NCI-H446 treated with DMSO at 0.1 percent for 48 hours (cell line): ENCODE measurements at places on chromosomes 13 and 19.

DNA sequence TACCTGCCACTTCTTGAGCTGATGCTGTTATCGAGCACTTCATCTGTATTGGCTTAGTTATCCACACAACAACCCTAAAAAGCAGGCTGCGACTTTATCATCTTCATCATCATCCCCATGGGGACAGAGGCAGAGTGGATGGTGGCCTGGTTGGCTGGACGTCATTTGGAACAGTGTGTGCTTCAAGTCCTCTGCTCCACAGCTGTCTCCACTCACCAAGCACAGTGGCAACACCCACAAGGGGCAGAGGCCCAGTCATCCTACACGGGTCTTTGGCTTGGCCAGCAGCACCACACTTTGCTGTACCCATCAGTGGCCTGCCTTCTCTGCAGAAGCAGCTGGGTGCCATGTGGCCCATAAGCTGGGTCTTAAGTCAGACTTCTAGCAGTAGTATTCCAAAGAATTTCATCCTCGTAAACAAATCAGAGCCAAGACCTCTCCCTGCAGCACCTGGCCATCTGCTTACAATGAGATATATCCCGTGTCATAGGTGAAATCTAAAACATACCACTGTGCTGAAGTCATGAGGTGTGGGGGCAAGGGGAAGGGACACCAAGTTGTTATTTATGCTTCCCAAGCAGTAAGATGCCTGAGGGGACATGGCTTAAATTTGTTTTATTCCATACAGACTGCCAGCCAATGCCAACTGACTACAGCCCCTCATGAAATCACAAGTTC, 47.9 kb upstream of the EPHX3 start:
- DNase-seq, result no peak

DNA sequence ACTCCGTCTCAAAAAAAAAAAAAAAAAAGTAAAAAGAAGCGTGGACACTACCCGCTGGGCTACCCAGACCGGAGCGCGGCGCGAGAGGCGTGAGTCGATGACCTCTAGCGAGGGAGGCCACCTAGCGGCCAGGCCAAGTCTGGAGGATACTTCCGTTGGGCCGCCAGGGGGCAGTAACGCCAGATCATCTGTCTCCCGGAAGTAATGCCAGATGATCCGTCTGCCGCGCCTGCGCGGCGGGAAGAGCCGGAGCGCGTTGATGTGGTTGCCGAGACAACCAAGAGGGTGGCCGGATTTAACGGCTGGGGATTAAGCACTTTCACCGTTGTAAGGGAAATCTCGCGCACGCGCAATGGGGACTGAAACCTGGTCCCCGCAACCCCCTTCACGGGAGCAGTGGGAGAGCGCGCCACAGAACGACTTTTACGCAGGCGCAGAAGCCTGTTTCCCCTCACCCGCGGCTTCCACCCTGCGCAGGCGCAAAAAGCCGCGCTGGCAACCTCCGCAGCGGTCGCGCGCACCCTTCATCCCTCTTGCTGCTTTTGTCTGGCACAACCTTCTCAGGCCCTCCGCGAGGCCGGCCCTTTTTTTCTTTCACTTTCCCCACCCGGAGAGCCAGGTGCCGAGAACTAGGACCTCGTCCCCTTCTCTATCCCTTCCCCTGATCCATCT, 1.0 kb upstream of the U2AF2 start:
- peak; percentile 98 for DNase-seq

DNA sequence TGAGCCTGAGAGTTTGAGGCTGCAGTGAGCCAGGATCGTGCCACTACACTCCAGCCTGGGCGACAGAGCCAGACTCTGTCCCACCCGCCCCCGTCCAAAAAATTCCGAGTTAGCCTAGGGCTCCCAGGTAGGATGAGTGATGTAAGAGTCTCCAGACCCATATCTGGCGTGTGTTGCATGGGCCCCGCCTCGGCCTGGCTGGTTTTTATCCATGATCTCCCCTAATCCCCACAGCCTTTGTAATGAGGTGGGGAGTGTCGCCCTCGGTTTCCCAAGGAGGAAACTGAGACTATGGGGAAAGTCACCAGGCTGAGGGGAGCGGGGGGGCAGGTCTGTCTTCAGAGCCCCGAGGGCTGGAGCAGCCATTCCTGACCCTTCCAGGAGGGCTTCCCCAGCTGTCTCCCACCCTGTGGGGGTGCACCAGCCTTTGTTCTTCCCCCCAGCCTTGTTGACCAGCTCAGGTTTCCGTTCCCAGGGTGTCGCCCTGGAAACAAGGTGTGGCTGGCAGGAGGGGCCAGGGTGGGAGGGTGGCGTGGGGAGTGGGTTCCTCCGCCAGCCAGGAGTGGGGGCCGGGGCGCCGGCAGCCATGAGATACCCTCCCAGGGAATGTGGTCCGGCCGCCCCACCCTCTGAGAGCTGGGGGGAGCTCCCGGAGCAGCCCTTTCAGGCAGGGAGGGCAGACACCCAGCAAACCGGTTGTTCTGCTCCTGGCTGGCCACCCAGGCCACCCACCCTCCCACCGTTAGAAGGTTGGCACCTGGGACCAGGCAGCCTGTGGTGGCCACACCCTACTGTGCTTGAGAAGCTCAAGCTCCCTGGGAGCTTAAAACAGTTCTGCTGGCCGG, 11.5 kb downstream of the MYH14 start:
- DNase-seq, result no peak

DNA sequence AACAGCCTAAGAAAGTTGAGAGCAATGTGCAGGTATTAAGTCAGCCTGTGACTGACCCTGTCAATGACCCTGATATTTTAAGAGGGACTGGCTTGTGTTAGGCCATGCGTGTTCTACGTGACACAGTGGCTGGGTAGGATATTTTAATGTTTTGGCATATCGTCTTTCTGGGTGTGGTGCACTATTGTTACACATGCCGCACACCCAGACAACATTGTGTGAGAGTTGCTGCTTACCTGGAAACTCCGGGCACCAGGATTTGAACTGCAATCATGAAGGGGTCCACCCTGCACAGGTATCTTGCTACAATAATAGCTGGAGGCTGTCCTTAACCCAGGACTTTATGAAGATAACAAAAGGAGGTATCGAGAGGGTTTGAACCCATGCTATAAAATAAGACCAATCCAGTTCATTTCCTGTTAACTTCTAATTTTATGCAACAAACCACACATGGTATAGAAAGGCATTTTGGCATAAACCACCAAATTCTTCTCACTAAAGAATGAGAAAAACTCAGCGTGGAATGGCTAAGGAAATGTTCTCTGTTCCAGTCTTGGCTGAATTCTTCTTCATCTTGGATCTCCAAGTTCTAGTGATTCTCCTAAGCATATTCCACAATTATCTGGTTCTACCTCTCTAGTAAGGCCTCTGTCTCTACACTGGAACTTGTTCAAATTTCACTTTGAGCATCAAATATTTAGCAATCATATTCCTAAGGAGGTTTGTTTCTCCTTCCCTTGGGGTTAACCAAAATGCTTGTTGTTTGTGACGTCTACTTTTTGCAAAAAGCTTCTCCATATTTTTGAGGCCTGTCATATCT, 38.7 kb upstream of the POMP start:
- no peak for DNase-seq

DNA sequence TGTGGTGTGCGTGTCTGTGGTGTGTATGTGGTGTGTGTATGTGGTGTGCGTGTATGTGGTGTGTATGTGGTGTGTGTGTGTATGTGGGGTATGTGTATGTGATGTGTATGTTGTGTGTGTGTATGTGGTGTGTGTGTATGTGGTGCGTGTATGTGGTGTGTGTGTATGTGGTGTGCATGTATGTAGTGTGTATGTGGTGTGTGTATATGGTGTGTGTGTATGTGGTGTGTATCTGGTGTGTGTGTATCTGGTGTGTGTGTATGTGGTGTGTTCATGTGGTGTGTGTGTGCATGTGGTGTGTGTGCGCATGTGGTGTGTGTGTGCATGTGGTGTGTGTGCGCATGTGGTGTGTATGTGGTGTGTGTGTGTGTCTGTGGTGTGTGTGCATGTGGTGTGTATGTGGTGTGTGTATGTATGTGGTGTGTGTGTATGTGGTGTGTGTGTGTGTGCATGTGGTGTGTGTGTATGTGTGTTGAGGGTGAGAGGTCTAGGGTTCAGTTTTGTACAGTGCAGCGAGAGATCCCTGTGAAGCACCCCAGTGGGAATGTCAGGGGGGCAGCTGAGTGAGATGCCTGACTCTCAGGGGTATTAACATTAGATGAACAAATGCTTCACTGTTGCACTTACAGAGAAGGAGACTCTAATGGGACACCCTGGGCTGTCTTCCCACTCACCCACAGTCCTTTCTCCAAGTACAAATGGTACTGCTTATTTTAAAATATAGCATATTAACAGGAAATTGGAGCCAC, 61.3 kb upstream of the MEDAG start:
- DNase-seq, result no peak

DNA sequence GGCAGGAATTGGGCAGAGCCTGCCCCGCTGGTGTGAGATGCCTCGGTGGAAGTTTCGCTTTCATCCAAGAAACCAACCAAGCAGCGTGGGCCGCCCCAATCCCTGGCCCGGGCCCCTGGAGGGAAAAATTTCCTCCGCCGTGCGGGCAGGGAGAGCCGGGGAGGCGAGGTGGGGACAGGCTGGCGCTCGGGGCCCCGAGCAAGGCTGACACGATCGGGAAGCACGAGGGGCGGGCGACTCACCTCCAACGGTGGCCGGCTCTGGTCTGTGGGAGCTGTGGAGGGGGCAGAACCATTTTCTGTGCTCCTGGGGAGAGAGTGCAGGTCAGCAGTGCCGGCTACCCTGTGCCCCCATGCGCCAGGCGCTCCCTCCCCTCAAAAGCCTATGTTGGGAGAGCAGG, 11.0 kb downstream of the RNF126 start:
- DNase-seq, result no peak

- DNase-seq, result no peak
Observed at GRCh38 chr13:40637643-40638042, 28.8 kb downstream of the FOXO1 start.

DNA sequence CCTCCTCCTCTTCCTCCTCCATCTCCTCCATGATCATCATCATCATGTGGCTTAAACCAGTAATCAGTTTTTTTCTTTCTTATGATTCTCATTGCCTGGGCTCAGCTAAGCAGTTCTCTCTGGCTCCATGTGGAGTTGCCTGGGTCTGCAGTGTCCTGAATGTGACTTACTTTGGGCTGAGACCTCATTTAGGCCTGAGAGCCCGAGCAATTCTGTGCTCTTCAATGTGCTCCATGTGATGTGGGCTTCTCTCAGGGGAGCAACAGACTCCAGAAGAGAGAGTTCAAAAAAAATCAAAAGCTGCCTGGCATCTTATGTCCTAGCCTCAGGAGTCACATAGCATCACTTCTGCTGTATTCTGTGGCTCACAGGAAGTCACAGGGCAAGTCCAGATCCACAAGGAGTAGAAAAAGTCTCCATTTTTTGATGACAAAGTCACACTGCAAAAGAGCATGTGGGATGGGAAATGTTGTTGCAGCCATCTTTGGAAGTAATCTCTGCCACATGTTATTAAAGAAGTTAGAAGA, 128.7 kb downstream of the MAB21L1 start:
- no peak for DNase-seq

- no peak for DNase-seq
Observed at GRCh38 chr13:39951301-39951700, 295.8 kb downstream of the COG6 start.

- DNase-seq, result no peak
Observed at GRCh38 chr19:46609511-46610412, 8.6 kb downstream of the CALM3 start.

DNA sequence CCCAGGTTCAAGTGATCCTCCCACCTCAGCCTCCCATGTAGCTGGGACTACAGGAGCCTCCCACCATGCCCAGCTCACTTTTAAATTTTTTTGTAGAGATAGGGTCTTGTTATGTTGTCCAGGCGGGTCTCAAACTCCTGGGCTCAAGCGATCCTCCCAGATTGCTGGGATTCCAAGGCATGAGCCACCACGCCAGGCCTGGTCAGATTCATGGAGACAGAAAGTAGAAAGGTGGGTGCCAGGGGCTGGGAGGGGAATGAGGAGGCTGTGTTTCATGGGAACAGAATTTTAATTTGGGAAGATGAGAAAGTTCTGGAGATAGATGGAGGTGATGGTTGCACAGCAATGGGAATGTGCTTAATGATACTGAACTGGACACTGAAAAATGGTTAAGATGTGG, 22.3 kb downstream of the ARHGEF18 start:
- DNase-seq, result no peak

DNA sequence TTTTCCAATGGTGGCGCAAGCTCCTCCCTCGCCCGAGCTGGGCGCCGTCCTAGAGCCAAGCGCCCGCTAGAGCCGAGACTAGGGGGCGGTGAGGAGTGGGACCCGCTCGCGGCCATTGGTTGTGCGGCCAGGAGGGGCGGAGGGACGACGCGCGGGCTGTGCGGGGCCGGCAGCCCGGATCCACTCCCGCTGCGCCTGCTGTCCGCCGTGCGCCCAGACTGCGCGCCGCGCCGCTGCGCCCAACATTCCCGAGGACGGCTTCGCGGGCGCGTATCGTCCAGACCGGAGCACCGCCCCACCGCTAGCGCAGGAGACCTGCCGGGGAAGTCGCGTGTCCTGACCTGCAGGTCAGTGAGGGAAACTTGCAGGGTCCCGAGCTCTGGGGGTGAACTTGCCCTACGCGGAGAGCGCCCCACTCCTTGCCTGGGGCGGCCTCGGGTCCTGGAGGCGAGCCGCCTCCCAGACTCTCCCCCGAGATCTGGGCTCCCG, at the start of gene SERTM1:
SERTM1 (plus strand) TSS at position 183 of the 489 bp plus-strand sequence. CDS start 21,059 bp downstream, outside the sequence.
- no peak for DNase-seq

DNA sequence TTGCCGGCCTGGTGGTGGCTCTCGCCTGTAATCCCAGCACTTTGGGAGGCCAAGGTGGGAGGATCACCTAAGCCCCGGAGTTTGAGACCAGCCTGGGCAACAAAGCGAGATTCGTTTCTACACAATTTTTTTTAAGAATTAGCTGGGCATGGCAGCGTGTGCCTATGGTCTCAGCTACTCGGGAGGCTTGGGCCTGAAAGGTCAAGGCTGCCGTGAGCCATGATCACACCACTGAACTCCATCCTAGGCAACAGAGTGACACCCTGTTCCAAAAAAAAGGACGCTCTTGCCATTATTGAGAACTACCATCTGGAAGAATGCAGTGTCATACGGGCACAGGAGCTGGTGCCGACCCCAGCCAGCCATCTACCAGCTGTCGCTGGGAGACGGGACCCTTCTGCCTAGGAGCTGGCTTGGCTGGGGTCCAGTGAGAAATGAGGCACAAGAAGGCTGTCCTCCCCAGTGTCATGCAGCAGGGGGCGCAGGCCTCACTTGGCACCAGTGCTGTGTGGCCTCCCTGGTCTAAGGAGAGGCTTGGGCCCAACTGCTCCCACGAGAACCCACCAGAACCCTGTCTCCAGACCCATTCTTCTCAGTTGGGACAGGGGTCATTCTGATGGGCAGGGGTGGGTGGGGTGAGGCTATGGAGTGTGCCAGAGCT, 12.2 kb upstream of the RELB start:
- no peak for DNase-seq

- no peak for DNase-seq
Observed at GRCh38 chr19:14476673-14477401, 1.7 kb upstream of the PTGER1 start.

- no peak for DNase-seq
Observed at GRCh38 chr19:56946159-56946558, 105.6 kb upstream of the PEG3 start.

GRCh38 chr19:48591021-48591420, 15.5 kb upstream of the SPACA4 start:
- no peak for DNase-seq

- no peak for DNase-seq
Observed at GRCh38 chr13:23460309-23460708, 26.8 kb upstream of the SACS start.

- DNase-seq, result no peak
Observed at GRCh38 chr13:21080593-21080891, 19.2 kb upstream of the LATS2 start.
